ENCODE measurements at places on chromosomes 3 and 15.
A peak's percentile ranks its signal among the peaks of the same experiment; 100 is the strongest.

DNA sequence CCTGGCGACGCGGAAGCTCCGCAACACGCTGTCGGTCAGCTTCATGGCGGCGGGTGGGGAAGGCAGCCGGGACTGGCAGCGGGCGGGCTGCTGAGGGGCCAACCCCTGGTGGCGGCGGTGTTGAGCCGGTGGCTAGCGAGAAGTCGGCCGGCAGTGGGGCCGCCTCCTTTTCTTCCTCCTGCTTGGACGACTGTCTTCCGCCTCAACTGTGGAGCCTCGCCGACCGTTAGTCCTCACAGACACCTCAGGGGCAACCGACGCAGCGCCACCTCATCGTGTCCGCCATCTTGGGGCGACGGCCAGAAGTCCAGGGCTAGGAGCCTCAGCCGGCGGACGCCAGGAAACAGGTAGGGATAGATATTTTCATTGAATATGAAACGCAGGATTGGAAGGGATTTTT lies 875.1 kb downstream of the NSUN3 start:
- no peak for DNase-seq

- peak; percentile 6 for DNase-seq
Observed at GRCh38 chr15:99143655-99144610, 39.1 kb downstream of the SYNM start.

DNA sequence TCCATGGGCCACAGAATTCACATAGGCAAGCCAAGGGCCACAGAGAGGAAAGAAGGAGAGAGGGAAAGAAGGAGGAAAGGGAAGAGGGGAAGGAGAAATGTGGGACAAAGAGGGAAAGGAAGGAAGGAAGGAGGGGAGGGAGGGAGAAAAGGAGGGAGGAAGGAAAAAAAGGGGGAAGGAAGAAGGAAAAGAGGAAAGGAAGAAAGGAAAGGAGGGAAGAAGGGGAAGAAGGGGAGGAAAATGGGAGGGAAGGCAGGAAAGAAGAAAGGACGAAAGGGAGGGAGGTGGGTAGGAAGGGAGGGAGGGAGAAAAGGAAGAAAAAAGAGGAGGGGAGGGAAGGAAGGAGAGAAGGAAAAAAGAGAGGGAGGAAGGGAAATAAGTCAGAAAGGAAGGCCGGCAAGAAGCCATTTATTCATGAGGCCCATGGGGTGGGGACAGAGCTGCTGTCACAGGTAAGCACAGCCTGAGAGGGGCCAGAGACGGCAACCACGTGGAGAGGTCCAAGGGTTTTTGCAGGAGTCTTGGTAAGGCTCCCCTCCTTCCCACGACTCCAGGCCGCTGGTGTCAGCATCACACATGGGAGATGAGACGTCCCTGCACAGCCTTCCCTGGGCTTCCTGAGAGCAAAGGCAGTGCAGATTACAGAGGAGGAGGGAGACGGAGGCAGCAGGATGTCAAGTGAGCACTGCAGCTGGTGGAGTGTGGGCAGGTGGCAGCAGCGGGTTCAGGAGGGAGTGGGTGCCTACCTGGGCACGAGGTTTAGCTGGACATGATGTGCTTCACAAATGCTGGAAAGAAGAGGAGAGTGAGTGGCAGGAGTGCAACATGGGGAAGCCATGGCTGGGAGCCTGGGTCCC lies 5.5 kb downstream of the MYL3 start:
- no peak for DNase-seq

DNA sequence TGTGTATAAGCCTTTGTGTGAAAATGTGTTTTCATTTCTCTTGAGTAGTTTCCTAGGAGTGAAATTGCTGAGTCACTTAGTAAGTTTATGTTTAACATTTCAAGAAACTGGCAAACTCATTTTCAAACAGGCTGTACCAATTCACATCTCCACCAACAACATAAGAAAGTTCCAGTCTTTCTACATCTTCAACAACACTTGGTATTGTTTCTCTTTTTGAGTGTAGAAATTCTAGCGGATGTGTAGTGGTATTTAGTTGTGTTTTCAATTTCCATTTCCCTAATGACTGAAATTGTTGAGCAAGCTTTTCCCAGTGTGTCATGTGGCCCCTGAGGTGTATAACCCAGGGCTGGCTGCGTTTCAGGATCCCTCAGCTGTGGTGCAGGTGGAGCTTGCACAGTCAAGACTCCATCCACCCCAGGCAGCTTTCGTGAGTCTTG lies 258.5 kb downstream of the PDCD6IP start:
- DNase-seq: no peak

DNA sequence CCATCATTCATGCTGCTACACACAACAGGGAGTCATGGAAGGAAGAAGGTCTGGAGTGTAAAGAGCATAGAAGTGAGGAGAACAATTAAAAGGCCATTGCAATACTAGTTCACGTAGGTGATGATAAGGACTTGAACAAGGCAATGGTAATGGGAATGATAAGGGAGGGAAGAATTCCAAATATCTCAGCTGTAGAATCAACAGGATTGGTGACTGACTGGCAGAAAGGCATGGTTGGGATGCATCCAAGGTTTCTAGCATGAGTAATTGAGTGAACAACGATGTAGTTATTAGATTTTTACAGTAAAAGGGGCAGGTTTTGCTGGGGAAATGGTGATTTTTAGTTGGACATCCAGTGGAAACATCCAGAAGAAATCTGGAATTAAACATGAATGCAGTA lies 2.4 kb upstream of the SEC62 start:
- no peak for DNase-seq

DNA sequence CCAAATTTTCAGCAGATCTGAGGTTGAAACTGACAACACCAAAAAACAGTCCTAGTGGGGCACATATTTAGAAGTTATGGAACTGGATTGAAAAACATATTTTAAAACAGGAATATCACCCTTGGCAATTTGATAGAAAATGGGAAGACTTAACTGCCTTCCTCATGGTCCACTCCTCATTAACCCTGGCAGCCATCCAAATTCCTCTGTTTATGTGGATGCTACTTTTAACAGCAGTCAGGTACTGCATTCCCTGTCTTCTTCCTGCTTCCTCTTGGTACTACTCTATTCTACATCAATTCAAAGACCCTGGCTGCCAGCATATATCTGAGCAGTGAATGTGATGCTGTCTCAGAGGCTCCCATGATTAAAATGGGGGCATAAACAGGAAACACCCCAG lies 54.3 kb downstream of the PDE8A start:
- DNase-seq: no peak

- DNase-seq: no peak
Observed at GRCh38 chr3:33438284-33438668, 1.9 kb downstream of the UBP1 start.

GRCh38 chr3:126525091-126525852 lies 1.3 kb downstream of the CHST13 start:
- no peak for DNase-seq

DNA sequence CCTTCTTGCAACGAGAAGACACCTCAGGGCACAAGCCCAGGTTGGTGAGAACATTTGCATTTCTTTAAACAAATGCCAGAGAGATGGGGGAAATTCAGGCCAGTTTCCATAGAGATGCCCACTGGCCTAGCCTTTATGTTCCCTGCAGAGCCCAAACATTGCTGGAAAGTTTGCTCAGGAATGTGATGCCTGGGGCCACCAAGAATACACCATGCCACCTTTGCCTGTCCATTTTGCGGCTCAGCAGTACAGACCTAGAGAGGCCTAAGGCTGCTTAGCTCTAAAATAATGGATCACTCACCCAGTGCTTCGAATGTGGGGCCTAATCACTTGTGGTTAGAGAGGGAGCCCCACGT lies 210.0 kb downstream of the RPLP1 start:
- DNase-seq: peak; percentile 3

GRCh38 chr15:83973816-83974215 lies 261.8 kb upstream of the GOLGA6L4 start:
- peak; percentile 34 for DNase-seq

GRCh38 chr3:31218082-31218481 lies 314.6 kb upstream of the STT3B start:
- no peak for DNase-seq

GRCh38 chr3:168161696-168162095 lies 66.0 kb upstream of the GOLIM4 start:
- DNase-seq: peak; percentile 42

DNA sequence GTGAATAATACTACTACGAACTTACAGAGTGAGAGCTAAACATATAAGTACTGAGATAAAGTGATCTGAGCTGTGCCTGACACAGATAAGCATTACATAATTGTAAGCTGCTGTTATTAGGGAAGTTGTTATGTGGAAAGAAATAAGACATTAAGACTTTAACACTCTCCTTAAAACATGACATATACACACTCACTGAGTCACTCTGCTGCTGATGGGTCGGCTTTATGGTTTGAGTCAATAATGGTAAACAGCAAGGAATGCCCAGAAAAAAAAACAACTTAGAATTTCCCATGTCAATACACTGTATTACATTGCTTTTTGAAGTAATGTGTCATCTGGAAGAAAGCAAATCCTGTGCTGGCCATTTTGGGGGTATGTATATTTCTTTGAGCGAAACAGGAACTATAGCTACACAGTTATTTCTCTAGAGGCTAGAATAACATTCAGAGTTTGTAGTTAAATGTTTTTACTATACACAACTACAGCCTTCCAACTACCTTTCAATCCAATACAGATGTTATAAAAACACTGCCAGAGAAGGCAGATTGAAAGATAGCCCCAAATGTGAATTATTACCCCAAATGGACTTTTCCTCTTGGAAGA lies 22.8 kb upstream of the SPRED1 start:
- no peak for DNase-seq

DNA sequence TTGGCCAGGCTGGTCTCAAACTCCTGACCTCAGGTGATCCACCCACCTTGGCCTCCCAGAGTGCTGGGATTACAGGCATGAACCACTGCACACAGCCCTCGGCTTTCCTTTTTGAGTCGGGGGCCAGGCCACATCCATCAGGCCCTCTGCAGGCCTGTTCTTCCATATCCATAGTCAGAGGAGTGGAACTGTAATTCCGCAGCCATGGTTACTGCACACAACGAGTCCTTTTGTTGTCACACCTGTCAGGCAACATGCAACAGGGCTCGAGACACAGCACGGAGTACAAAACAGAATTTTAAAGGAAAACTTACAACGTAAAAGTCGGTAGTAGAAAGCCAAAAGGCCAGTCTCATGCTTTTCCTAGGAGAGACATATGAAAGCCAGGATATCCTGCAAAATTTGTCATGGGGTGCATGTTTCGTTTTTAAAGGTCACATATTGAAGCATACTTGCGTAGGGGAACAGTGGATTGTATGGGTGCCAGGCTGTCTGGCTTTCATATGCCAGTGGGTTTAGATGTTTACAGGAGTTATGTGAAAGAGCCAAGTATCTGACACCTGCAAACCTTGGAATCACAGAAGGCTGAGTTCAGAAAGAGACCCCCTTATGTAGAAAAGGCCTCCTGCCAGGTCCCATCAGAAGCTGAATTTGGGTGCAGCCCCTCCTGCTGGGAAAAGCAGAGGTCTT lies 63.2 kb upstream of the LPP start:
- DNase-seq: no peak

GRCh38 chr3:23440416-23441294 lies 237.5 kb downstream of the UBE2E2 start:
- DNase-seq: no peak

- peak; percentile 49 for DNase-seq
Observed at GRCh38 chr3:4722103-4722502, 229.0 kb downstream of the ITPR1 start.

DNA sequence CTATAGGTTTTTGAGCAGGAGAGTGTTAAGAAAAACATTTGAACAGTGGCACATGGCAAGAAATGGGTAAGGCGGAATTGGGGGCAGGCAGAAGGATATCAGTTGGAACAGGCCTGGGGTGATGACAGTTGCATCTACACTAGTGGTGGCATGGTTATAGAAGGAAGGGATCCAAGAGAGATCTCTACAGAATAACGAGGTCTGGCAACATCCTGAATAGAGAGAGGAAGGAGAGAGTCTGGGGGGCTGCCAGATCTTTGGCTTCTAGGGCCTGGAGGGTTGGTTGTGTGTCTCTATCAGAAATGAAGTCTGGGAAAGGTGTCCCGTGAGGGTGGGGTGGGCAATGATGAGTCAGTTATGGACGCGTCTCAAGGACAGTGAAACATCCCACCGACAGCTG lies 26.3 kb downstream of the FSTL1 start:
- no peak for DNase-seq

DNA sequence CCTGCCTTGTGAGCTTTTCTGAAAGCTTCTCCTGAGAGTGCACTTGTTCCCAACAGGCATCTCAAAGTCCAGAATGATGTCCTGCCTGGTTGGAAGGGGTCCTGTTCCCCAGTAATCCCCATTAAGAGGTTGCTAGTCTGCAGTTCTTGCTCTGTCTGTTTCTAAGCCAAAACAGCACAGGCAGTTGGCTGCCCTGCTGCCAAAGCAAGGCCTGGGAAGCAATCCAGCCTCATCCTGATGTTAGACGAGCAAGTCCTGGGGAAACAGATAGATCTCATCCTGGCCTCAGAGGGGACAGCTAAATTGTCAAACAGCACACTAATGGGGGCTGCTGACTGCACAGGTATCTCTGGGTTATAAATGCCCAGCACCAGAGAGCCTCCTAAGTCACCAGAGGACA lies 198.0 kb downstream of the EPHB1 start:
- no peak for DNase-seq

GRCh38 chr15:99248000-99248715 lies 1.2 kb downstream of the TTC23 start:
- DNase-seq: no peak

GRCh38 chr3:10366651-10367101 lies 45.8 kb upstream of the SEC13 start:
- DNase-seq: no peak

GRCh38 chr3:16265455-16265786 lies 409 bp downstream of the OXNAD1 start:
- DNase-seq: no peak

DNA sequence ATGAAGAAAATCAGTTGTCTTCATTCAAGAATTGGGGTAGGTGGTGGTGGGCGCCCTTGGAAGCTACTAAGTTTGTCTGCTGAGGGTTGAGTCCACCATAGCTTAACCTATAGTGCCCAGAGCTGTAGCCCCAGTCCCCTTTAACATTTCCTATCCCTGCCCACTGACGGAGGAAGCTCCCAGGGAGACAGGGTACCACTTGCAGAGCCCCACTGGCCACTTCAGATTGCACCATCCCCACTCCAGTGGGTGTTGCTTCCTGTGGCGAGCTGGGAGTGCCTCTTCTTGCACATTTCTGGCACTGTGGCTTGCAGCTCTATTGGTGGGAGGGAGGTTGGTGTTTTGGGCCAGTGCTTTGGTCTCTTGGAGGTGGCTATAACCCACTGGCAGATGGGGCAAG lies 2.7 kb downstream of the PXYLP1 start:
- no peak for DNase-seq

- DNase-seq: no peak
Observed at GRCh38 chr3:39317571-39318169, 11.8 kb upstream of the CCR8 start.

GRCh38 chr3:71524672-71525071 lies 58.9 kb downstream of the FOXP1 start:
- no peak for DNase-seq

All from D341Med (cell line).